Stimulated activated naive CD4-positive, alpha-beta T cell treated with Interleukin-2 at 50 U/mL for 16 hours (primary cell): ENCODE measurements at places on chromosomes 6 and 20.

DNA sequence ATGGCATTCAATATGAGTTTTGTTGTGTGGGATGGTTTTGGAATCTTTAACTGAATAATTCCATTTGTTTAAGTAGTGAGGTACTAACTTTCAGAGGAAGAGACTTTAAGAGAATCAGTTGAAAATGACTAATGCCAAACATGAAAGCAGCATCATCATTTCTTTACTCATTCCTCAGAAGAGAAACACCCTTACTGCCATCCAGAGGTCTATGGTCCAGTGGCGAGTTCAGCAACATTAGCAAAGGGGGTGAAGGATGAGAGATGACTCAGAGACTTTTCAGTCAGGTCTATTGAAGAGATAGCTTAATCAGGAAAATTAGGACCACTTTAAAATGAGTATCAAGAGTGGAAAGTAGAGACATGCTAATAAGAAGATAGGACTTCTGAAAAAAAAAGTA is 118.8 kb downstream of the COL19A1 start:
- no peak for DNase-seq

- no peak for DNase-seq
Measured at GRCh38 chr6:138795809-138796603, at the start of gene ECT2L. Gene ECT2L, plus strand, starts transcription at chr6:138796087. Its CDS starts 17,188 bp downstream, at chr6:138813275.

DNA sequence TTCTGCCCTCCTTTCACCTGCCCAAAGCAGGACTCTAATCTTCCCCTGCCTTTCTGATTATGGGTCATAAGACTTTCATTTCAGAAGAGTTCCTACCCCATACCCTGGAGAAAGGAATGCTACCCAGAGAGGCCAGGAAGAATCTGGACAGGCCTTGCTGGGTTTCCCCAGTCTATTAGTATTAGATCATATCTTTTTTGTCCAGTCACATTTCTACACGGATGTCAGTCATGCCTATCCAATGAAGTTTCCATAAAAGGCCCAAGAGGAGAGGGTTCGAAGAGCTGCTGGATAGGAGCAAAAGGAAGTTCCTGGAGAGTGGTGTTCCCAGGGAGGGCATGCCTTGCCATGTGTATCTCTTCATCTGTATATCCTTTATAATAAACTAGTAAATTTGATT is 3.2 kb downstream of the POLH start:
- DNase-seq: no peak

- no peak for DNase-seq
Measured at GRCh38 chr6:151493804-151494234, at the start of gene CCDC170. Gene CCDC170, plus strand, starts transcription at chr6:151494017. Its CDS starts 112 bp downstream, at chr6:151494129.

DNA sequence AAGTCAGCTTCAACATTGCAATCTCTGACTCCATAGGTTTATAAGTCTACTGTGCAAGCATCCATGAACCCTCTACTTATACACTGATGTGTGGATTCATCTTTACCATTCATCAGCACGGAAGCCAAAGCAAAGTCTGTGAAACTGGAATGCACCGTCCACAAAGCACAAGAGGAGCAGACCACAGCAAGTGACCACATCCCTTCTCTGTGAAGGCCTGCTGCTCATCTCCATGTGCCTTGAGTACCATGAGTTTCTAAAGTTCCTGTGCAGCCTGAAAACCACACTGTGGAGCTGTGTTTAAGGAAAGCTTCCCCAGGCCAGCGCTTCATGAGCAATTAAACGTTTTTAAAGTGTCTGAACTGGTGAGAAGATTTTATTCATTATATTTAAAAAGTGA is 20.0 kb downstream of the GABRR1 start:
- no peak for DNase-seq

DNA sequence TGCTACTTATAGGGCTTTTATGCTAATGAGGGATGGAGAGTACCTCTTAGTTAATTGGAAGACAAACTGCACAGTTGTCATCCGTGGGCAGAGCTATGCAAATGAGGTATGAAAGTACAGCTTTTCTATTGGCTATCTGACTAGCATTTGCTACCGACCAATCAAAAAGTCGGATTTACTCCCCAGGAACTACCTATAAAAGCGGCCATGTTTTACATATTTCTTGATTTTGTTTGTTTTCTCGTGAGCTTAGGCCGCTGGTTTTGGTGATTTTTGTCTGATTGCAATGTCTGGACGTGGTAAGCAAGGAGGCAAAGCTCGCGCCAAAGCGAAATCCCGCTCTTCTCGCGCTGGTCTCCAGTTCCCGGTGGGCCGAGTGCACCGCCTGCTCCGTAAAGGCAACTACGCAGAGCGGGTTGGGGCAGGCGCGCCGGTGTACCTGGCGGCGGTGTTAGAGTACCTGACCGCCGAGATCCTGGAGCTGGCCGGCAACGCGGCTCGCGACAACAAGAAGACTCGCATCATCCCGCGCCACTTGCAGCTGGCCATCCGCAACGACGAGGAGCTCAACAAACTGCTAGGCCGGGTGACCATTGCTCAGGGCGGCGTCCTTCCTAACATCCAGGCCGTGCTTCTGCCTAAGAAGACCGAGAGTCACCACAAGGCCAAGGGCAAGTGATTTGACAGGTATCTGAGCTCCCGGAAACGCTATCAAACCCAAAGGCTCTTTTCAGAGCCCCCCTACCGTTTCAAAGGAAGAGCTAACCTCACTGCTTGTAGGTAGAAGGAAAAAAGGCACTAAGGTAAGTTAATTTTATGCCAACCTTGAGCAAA is 36.9 kb downstream of the HFE start:
- peak; percentile 46 for DNase-seq

GRCh38 chr6:141452354-141452686 is 680.4 kb upstream of the GJE1 start:
- DNase-seq: no peak

- DNase-seq: no peak
Measured at GRCh38 chr6:45548657-45549515, 171.2 kb upstream of the SUPT3H start.

- DNase-seq: no peak
Measured at GRCh38 chr20:22080985-22081384, 375.5 kb downstream of the PAX1 start.

- DNase-seq: no peak
Measured at GRCh38 chr6:87736809-87737540, 34.9 kb upstream of the AKIRIN2 start.

GRCh38 chr6:100657678-100658330 is 193.1 kb upstream of the SIM1 start:
- DNase-seq: no peak

DNA sequence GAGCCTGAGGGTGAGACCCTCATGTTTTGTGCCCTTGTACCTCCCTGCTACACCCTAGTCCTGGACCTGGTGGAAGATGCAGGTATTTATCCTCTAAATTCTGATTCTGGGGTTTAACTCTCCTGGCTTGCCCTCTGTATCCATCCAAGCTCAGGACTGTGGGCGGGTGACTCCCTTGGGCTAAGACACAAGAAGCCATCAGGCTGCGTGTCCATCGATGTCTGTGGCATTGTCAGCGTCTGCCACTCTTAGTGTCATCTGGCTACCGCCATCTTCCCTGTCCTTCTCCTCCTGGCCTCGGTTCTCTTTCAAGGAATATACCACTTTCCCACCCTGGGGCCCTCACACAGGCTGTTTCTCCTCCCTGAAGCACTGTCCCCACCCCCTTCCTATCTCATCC is 28.9 kb upstream of the BLCAP start:
- DNase-seq: no peak

DNA sequence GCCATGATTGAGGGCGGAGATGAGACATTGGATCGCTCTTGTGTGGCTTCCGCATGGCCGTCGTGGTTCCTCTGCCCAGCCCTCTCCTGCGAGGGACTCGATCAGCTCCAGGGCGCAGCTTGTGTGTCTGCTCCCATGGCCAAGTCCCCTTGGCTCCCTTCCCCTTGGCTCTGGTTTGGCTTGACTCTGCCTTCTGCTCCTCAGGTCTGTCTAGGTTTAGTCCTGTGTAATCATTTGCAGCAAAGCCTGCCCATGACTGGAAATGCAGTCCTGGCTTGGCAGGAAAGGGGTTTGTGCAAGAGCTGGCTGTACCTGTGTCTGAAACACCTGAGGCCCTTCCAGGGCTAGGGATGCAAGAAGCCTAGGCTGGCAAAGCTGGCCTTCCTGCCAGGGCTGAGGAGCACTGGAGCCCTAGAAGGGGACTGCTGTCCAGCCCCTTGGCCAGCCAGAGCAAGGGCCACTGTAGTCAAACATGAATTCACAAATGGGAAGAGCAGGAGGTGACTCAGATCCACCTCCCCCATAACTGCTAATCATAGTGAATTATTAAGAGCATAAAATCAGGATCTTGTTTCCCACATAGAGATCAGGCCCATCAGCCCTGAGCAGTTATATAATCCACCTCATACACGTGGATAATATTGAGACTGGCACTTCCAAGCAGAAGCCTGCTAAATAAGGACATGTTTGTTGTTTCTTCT is 196.8 kb downstream of the FARS2 start:
- no peak for DNase-seq

GRCh38 chr20:56422824-56423189 is 10.7 kb downstream of the CASS4 start:
- no peak for DNase-seq

DNA sequence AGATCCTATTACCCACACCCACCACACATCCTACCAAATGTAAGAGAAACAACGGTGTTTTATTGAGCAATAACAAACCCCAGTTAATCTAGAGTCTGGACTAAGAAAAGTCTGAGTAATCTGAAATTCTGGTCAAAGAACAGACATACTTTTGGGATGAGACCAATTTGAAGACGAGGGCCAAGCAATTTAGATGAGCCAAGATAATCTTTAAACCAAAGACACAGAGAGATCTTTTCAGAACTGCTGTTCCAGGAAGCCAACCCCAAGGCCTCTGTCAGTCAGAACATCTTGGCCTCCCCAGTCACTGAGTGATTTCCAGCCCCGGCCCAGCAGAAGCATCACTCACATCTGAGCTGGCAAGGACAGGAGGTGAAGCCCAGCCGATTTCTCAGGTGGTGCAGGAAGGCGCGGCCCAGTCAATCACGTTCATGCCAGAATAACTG is 118.5 kb upstream of the SYNDIG1 start:
- DNase-seq: no peak

DNA sequence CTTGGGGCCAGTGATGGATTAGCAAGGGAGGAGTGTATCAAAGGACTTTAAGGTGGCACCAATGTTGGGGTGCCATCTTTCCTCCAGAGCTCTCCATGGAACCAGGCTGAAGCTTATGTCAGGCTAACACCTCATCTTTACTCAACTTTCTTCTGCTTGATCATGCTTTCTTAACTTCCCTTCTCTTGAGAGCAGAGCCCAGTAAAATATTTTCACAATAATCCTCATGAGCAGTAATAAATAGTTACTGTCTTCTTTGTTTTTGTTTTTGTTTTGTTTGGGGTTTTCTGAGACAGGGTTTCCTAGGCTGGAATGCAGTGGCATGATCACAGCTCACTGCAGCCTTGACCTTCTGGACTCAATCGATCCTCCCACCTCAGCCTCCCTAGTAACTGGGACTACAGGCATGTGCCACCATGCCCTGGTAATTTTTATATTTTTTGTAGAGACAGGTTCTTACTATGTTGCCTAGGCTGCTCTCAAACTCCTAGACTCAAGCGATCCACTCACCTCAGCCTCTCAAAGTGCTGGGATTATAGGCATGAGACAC is 127.9 kb upstream of the TOP1 start:
- DNase-seq: no peak

DNA sequence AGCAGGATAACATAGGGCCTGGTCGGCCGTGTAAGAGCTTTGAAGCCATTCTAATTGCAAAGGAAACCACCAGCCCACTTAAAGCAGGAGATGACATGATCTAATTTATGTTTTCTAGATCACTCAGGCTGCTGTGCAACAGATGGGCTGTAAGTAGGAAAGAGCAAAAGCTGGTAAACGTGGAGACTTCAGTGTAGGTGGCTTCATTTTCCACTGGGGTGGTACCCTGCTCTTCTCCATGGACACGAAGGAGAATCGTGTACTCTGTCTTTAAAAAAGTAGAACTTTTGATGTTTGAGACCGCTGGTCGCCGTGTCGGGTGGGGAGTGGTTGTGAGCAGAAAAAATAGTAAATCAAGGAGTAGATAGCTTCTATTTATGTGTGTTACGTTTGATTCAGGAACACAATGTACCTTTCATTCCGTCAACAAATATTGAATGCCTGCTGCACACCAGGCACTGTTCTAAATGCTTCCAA is 6.4 kb downstream of the CASS4 start:
- no peak for DNase-seq

DNA sequence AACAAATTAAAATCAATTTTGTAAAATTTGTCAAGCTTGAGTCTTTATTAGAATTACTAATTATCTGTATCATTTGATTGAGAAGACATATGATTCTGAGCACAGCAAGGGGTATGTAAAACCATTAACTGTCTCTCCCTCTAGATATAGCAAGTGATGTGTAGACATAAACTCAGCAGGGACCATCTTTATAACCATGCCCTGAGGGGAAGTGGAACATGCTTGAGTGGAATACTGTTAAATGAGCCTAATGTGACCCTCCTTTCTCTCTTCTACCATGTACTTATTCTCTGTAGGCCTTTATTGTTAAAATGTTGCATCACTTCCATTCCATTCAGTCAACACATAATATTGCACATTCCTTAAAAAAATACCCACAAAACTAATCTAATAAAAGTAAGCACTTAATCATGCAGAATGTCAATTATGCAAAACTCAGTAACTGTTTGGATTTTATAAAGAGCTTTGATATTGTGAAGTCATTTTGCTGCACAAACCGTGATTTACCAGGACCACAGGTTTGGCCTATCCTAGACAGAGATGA is 896.6 kb upstream of the MANEA start:
- no peak for DNase-seq

DNA sequence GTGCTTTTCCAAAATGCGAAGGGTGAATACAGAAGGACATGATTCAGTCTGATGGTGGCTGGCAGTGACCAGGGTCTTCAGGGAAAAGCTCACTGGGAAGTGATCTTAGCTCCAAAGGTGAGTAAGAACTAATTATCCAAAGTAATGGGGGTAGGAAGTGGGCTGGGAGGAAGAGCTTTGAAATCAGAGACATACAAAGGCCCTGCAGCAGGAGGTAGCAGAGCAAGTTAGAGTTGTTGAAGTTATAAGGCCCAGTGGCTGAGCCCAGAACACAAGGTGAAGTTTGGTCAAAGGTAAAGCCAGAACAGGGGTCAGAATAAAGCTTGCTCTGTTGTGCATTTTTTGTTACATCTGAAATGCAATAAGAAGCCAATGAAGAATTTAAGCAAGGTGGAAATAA is 81.2 kb downstream of the PLCB1 start:
- DNase-seq: no peak

DNA sequence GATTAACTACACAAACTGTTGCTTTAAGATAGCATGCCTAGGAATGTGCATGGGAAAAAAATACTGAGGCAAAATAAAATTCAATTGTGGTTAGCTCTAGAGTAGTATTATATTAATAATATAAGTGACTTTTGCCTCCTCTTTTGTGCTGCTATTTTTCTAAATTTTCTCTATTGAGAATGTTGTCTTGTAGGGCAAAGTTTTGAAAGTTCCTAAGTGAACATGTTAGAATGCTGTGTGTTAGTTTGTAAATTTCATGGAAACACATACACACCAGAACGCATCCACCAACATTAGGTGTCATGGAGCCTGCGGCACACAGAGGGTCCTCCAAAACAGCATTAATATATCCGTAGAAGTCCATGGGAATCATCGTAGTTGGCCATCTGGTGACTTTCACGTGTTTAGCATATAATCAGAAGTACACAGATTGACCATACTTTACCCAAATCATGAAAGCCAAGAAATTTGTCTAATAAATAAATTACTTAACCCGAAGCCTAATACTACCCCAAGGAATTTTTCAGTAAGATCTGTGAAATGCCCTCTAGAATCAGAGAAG is 25.6 kb downstream of the ARHGAP18 start:
- no peak for DNase-seq

GRCh38 chr6:143612186-143612585 is 65.6 kb upstream of the PHACTR2 start:
- no peak for DNase-seq

- no peak for DNase-seq
Measured at GRCh38 chr6:53986165-53986720, 125.0 kb upstream of the MLIP start.

GRCh38 chr6:166750108-166750793 is 123.2 kb upstream of the RPS6KA2 start:
- no peak for DNase-seq
